ENCODE measurements at places on chromosomes 7 and 10.

DNA sequence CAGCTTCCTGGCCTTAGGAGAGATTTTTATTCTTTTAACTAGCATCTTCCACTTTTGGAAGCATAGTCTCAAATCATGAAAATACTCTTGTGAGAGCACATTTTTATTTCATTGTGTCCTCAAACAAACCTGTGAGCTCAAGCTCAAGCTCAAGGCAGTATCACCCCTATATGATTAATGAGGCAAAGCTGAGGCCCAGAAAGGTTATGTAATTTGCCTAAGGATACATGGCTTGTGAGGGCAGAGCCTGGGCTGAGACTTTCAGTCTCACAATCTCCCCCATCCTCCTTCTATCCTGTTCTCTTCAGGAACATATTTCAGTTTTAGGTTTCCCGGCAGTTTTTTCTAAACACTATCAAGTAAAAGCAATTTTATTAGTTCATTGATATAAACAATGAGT is 359.5 kb downstream of the PTEN start:
- DNase-seq, result no peak

DNA sequence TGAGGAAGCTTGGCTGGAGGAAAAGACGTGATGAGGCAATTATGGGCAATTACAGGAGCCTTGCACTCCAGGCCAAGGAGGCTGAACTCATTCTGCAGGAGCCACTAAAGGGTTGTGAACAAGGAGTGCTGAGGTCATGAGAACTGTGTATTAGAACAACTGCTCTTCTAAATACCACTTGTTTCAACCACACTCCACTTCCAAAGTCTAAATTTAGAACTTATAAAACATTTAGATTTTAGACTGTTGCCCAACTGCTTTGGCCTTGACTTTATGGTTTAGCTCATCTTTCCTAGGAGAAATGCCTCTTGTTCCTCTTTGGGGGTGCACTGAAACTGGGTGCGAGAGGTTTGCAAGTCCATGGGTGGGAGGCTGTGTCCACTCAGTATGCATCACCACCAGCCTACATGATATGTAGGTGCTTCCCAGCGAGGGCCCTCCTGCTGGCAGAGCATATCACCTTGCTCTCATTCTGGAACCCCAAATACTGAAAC is 199.7 kb upstream of the AOAH start:
- no peak for DNase-seq

GRCh38 chr7:27944643-27945042 is 204.7 kb downstream of the TAX1BP1 start:
- no peak for DNase-seq

GRCh38 chr7:47924266-47924665 is 24.0 kb downstream of the PKD1L1 start:
- no peak for DNase-seq

GRCh38 chr10:19930936-19931893 is 115.0 kb downstream of the PLXDC2 start:
- peak; percentile 72 for DNase-seq

- DNase-seq, result no peak
Measured at GRCh38 chr7:101174322-101174854, 5.7 kb downstream of the NAT16 start.

GRCh38 chr10:104831272-104831671 is 190.2 kb downstream of the SORCS3 start:
- DNase-seq, result no peak

- no peak for DNase-seq
Measured at GRCh38 chr10:45376371-45376801, 2.4 kb downstream of the ALOX5 start.

DNA sequence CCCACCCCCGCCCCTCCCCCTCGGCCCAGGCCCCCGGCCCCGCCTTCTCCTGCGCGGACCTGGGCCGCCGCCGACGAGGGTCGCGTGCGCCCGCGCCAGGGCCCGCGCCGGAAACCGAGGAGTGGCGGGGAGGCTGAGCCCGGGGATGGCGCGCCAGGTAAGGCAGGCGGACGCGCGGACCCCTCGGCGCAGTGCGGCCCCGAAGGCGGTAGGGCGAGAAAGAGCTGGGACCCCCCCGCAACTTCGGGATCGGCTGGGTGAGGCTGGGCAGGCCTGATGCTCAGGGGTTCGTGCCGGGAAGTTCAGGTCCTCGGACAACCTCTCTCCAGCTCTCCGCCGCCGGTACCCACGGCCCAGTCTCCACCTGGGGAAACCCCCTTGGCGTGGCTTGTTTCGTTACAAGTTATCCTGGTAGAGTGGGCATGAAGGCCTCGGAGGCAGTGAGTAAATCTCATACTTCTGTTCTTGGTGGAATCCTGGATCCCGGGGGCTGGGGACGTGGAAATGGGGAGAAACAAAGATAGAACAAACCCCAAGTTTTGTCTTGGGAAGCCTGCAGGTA is 58.4 kb downstream of the ZNF467 start:
- DNase-seq, result no peak

DNA sequence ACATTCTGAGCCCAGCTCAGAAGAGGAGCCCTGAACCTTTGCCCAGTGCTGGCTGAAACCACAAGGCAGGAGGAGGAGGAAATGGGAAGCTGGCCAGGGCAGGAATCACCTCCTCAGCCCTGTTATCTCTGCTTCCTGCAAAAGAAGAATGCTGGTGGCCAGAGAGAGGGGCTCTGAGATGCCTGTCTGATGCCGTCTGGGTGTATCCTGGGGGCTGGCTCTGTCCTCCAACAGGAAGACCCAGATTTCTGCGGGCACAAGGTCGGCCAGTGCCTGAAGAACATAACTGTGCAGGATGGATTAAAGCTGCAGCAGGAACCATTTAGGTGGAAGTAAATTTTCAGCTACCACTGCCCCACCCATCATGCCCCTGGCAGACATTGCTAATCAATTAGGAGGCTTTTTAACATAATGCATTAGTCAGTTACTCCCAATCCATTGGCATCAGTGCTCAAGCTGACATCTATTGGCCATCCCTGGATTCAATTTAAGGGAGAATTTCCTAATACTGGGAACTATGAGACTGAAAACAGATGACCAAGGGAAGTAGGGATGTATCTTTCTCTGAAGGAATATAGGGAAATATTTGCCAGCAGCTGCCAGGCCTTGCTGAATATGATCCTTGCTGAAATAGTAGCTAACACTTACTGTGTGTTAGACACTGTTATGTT is 67.7 kb downstream of the COL13A1 start:
- DNase-seq, result no peak

GRCh38 chr7:23332193-23332592 is 33.1 kb downstream of the MALSU1 start:
- DNase-seq, result no peak

DNA sequence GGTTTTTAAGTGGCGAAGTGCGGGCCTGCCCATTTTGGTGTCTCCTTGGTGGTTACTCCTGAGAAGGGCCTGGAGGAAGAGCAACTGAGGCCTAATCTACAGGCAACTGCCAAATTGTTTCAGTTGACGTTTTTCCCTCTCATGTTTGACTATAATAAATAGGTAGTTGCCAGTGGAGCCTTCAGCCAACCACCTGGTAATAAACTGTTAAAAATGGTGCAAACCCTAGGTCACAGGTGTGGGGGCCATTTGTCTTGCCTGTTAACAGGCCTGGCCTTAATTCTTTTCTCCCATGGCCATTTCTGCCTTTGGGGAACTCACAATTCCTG is 3.7 kb downstream of the IKZF1 start:
- no peak for DNase-seq

DNA sequence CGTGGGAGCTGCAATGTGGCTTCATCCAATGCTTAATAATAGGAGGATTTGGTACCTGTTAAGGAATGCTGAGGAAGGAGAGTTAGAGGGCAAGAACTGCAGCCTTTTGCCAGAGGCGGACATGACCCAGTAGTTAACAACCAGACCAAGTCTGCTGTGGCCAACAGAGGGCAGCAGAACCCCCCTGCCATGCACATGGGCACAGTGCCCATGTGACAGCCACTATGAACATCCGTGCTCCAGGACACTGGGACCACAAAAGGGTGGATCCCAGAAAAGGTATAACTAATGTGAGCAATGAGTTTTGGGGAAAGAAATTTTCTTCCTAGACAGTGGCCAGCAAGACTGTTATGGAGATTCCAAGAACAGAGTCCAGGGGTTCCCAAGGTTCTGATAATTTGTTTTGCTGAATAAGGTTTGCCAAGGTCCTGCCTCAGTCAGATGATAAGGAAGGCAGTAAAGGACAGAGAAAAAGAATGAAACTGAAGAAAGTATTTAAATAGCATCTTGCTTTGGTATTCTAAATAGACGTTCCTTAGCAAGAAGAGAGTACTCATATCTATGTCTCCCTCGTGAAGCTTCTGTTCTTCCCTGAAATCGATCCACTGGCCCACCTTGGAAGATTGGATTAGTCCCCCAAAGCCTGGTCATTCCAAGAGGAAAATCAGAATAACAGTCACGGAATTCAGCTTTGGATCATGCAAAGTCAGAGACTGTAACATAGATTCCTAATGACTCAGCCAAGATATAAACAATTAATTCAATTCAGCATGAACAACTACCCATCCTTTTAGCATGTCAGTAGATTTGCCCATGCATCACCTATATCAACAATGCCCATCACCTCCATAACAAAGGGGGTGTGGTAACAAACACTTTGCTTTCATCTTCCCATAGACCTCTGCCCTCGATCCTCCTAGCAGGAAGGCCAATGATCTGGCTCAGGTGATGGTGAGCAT is 56.0 kb downstream of the LGI1 start:
- DNase-seq, result no peak

GRCh38 chr10:4663162-4663992 is 162.6 kb upstream of the AKR1E2 start:
- no peak for DNase-seq

DNA sequence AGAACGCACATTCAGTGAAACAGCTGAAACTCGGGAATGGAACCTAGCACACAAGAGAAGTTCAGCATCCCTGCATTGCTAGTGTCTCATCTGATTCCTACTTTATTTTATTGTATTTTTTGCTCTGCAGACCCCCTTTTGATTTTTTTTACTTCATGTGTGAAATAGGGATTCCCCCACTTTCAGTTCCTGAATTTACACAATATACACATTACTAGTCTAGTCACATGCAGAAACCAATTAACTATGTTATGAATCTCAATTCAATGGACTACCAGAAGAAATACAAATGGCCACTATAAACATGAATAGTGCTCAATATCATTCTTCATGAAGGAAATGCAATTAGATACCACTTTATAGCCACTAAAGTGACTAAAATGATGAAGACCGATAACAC is 386.1 kb upstream of the COBL start:
- DNase-seq, result no peak

- no peak for DNase-seq
Measured at GRCh38 chr7:1892011-1892965, 222.2 kb downstream of the ELFN1 start.

DNA sequence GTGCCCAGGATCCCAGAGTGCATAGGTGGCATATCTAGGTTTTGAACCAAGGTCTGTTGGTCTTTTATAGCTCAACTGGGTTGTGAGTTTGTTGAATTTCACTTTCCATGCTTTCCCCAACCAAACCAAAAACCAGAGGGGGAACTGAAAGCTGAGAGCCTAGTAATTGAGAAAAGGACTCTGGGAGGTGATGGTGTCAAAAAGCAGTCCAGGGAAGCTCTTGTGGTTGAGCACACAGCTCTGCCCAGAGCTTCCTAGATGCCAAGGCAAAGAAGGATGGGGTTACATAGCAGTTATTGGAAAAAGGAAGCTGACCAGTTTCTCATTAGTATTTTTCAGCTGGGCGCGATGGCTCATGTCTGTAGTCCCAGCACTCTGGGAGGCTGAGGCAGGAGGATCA is 9.9 kb downstream of the POR start:
- DNase-seq, result no peak

- no peak for DNase-seq
Measured at GRCh38 chr7:83469076-83469475, 179.9 kb downstream of the SEMA3E start.

DNA sequence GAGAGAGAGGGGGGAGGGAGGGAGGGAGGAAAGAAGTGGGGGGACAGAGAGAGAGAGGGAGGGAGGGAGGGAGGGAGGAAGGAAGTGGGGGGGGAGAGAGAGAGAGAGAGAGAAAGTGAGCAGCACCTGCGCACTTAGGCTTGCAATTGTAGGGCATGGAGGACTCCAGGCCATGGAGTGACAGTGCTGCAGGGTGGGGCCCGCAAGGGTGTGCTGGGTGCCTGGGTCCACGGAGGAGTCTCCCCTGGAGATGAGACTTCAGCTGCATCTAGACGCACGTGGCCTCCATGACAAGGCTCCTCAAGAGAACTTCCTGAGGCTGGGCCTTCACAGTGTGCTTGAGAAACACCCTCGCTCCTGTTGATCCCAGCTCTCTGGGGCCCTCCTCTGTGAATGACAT is 44.5 kb downstream of the CLRN3 start:
- DNase-seq, result no peak

DNA sequence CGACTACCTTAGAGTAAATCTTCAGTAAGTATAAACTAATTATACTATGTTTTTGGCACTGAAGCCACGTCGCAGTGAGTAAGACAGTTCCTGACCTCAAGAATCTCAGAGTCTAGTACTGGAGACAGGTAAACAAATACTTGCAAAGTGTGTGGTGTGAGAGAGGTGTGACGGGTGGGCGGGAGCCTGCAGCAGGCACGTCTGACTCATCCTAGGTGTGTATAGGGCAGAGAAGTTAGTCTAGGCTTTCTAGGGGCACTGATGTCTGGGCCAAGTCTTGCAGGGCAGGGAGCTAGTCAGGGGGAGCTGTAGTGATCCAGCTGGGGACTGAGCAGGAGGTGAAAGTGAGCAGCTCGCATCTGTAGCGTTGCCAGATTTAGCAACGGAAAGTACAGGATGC is 35.9 kb upstream of the SFTPD start:
- no peak for DNase-seq

DNA sequence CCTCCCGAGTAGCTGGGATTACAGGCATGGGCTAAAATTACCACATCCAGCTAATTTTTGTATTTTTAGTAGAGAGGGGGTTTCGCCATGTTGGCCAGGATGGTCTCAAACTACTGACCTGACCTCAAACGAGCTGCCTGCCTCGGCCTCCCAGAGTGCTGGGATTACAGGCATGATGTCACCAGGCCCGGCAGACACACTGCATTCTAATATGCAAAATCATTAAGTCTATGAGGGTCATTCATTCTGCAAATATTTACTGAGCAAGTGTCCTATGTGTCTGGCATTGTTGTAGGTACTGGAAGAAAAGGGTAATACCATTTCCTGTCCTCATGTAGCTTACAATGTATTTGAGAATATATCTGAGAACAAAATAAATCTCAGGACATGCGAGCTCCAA is 2.7 kb downstream of the PUS7 start:
- DNase-seq, result no peak

- DNase-seq, result no peak
Measured at GRCh38 chr10:132169031-132169765, 17.6 kb upstream of the DPYSL4 start.

- DNase-seq, result no peak
Measured at GRCh38 chr7:148397551-148397950, 193.0 kb upstream of the C7orf33 start.

GRCh38 chr10:89518876-89519842 is 16.2 kb downstream of the SLC16A12 start:
- no peak for DNase-seq

- no peak for DNase-seq
Measured at GRCh38 chr10:129035052-129035827, 431.8 kb upstream of the MGMT start.

All from spinal cord (tissue), 10 donors.